ENCODE measurements at places on chromosomes 1 and 21. TPM values are rescaled to one million over a fixed set of nuclear protein-coding genes. Genes with fewer than 3 reads are reported as not detected.

Gene ASPM
- total RNA-seq, result 148 TPM

Gene PDE4B
- 72.7 TPM for total RNA-seq

Gene LRRC71
- total RNA-seq, result 0.36 TPM

Gene RNU1-2
- under 0.01 TPM for total RNA-seq

Gene CFAP107
- total RNA-seq, result not detected

Gene MTARC2
- 14.1 TPM for total RNA-seq

Gene CHIA
- not detected for total RNA-seq

Gene NME7
- total RNA-seq, result 34.7 TPM

Gene GJA8
- not detected for total RNA-seq

Gene TBX15
- under 0.01 TPM for total RNA-seq

Gene CELA3B
- total RNA-seq, result 0.40 TPM

Gene VWA5B1
- not detected for total RNA-seq

Gene IFI16
- 181 TPM for total RNA-seq

Gene LINGO4
- not detected for total RNA-seq

Measured in thoracic aorta endothelial cell (primary cell).